B cell (primary cell): ENCODE measurements at places on chromosomes 2 and 18.

DNA sequence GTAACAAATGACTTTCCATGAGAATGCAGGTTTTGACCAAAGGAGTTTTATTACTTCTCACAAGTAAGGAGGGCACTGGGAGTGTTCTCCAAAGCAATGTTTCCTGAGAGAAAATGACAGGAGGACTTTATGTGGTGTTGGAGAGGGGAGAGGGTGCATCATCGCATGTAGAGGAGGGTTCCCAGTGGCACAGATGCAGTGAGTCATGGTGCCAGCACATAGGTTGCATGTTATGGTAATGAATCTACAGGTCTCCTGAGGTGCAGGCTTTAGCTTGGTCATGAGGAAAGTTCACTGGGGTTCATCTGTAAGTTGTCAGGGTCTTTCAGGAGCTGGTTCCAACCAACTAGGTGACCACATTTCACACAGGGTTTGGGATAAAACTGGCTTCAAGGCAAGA, 30.4 kb downstream of the NAT8 start:
- no peak for DNase-seq

- no peak for DNase-seq
Observed at GRCh38 chr2:119292226-119292625, 68.6 kb downstream of the STEAP3 start.

DNA sequence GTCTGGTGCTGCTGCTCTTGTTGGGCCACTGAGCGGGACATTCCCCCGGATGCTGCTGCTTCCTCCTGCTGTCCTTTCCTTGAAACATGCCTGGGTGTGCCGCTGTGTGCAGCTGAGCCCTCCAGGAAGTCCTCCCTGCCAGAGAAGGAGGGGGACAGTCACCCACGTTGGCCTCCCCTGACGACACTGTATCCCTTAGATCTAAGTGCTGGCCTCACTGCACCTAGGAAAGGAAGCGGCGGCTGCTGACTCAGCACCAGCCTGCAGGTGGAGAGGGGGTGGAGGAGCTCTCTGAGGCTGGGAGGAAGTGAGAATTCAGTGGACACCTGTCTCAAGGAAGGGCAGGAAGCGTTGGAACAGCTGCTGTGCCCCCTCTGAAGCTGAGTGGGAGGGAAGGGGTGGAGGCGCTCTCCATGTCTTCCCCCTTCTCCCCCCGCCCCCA, 239.8 kb downstream of the HAUS1 start:
- DNase-seq: peak; percentile 53

GRCh38 chr18:28178720-28179119, 1.8 kb upstream of the CDH2 start:
- no peak for DNase-seq

GRCh38 chr2:33139949-33140348, 193.2 kb downstream of the LTBP1 start:
- DNase-seq: no peak

DNA sequence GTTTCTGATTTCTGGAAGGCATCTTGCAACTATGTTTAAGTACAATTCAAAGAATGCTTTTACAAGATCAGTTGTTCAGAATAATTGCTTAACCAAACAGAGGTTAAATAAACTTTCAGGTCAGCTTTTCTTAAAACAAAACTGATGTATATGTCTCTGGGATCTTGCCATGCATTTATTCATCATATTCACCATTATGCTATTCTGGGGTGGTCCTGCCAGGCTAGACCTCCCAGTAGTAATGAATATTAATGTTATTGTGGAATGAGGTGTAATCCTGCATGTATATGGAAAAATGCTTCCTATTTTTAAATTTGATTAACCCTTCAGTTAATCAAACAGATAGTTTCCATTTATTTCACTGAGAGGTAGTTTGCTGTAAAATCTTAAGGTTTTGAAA, 129.3 kb upstream of the RGPD4 start:
- no peak for DNase-seq

GRCh38 chr2:235678712-235679111, 184.9 kb downstream of the AGAP1 start:
- DNase-seq: no peak

GRCh38 chr2:42135381-42136312, 33.5 kb upstream of the EML4 start:
- peak; percentile 54 for DNase-seq
